ENCODE measurements at places on chromosomes 4 and X. TPM values are rescaled to one million over a fixed set of nuclear protein-coding genes. Genes with fewer than 3 reads are reported as not detected.

THAP9 gene
- total RNA-seq, result 5.2 TPM

- DNase-seq, result no peak
These were observed 23.4 kb downstream of the TRMT10A start for GRCh38 chr4:99540277-99540939.

GRCh38 chr4:89369581-89369980 lies 62.0 kb upstream of the GPRIN3 start:
- no peak for DNase-seq

DNA sequence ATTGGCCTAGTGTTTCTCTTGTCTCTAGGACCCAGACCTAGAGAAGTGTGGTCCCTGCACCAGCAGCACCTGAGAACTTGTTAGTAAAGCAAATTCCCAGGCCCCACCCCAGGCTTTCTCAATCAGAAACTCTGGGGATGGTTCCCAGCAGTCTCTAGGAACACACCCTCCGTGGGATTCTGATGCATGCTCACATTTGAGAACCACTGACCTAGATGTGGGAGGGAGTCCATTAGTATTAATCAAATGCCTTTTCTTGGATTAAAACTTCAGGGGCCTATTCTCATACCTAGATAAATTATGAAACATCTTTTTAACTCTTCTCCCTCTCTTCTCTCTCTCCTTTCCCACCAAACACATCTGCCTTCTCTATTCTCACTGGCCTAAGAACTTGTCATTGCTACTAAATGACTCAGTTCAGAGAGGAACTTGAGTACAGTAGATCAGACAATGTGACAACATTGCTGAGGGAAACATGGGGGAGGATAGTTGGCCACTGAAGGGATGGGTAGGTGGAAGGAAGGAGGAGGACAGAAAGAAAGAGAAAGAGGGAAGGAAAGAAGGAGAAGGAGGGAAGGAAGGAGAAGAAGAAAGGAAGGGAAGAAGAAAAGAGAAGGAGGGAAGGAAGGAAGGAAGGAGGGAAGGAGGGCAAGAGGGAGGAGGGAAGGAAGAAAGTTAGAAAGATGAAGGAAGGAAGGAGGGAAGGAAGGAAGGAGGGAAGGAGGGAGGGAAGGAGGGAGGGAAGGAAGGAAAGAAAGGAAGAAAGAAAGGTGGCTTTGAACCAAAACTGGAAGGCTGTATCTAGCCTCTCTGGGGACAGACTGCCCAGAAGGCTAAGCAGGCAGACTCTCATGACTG lies 132.7 kb upstream of the MAP3K15 start:
- no peak for DNase-seq

Measured in CD8-positive, alpha-beta T cell (primary cell).